ENCODE measurements at places on chromosomes 12 and 14.

GRCh38 chr12:7072035-7072434, 11.5 kb downstream of the C1S start:
- no peak for DNase-seq

DNA sequence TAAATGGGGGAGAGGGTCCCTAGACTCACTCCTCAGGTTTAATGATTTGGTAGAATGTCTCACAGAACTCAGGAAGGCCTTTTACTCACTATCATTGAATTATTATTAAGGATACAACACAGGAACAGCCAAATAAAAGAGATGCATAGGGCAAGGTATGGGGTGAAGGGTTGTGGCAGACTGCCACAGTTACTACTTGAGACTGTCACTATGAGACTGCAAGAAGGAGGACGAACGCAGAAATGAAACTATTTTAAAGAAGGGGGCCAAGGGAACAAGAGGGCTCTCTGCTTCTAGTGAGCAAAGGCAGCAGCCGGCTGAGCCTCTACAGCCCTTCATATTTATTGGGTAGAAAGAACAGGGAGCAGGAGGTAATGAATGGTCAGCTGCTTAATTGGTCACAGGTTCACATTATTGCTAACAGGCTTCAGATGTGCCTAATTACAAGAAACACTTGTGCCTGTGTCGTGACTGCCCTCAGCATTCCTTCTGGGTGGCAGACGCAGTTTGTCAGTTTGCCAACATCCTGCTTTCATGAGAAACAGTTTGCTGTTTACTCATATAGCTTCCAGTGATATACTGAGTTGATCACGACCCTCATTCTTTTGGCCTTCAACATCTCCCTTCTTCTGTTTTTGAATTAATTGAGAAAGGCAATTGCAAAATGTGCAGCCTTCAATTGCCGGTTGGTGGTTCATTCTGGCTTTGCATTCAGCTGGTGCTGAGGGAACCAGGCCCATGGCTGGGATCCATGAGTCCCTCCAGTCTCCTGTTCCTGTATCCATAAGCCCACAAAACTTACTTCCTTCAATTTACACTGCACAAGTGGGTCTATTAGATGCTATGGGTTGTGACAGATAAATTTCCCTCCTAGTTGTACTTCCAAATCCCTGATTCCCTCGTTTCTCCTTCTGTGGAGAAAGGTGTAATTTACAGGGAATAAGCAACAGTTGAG, 82.8 kb upstream of the PLEKHG7 start:
- DNase-seq = no peak

DNA sequence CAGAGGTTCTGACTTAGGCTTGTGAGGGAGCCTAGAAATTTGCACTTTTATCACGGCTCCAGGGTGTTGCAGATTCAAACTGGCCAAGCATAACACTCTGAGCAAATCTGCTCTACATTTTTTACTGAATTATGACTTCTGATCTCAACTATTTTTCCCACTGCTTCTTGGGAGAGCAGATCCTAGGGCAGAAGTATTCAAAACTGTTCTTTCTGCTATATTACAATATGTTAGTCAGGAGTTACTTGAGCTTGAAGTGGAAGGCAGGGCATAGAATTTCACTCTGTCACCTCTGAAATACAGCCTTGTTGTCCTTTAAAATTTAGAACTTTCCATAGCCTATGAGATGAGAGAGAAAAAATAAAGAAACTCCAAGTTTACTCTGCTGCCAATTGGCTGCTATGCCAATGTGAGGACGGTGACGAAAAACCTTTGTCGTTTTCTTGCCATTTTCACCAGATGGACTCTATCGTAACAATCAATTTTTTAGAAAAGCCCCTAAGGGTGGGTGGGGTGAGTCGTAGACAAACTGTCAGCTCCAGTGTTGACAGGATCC, 16.4 kb upstream of the KERA start:
- DNase-seq = no peak

DNA sequence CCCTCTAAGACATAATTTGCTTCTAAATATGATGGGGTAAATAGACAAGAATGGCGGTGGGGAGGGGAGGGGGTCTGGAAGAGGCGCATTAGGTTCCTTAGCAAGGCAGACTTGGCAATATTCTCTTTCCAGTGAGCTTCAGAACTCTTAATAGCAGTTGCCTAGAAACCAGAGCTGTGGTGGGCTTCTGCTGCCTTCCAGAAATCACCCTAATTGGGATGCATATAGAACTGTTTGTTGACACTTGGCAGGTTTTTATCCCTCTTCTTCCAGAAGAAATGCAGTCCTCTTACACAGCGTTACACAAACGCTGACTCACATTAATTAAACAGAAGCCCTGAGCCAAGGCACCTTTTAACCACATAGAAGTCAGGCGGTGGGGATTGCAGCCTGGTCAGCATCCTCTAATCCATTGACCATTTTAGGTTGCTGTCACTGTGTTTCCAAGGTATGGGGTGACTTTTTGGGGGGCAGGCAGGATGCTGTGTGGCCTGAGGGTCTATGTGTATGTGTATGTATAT, 114.1 kb downstream of the CCDC60 start:
- no peak for DNase-seq

GRCh38 chr12:32739279-32739678, 16.4 kb downstream of the YARS2 start:
- no peak for DNase-seq

GRCh38 chr12:70459786-70460185, 93.7 kb downstream of the KCNMB4 start:
- DNase-seq = no peak

DNA sequence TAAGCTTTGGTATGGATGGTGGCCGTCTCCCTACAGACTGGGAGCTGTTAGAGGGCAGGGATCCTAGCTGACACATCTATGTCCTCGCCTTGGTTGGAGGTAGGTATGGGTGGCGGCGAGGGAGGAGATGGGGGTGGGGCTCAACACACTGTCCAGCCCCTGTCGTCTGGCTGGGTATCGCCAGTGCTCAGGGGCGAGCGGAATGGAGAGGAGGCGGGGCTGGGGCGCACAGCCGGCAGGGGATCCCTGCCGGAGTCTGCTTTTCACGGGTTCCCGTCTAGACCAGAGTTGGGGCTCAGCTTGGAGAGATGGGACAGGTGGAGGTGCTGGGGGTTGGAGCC, 16.1 kb downstream of the TAMALIN start:
- DNase-seq = peak; percentile 33

GRCh38 chr12:103832048-103832997, 8.7 kb downstream of the NT5DC3 start:
- no peak for DNase-seq

DNA sequence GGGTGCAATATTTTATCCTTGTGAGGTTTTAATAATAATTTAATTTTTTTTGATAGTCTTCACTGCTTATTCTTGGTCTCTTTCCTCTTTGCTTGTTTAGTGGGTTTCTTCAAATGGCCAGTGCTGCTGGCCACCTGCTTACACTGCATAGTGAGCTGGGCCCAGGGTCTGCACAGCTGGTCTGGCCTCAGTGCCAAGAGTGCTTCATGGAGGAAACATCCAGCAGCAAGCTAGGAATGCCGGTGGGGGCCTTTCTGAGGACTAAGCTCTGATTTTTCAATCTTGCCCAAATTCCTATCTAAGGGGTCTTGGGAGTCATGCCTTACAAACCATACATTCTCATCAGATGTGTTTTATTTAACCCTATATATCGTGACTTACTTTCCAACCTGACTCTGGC, 13.3 kb upstream of the BDKRB2 start:
- DNase-seq = no peak

GRCh38 chr12:30602678-30603077, 93.0 kb downstream of the IPO8 start:
- DNase-seq = no peak
